Keratinocyte (primary cell): ENCODE measurements at places on chromosomes 5 and 9. TPM values are rescaled to one million over a fixed set of nuclear protein-coding genes. Genes with fewer than 3 reads are reported as not detected.

GARIN3 gene
- not detected in 3 replicates for polyA plus RNA-seq

DNA sequence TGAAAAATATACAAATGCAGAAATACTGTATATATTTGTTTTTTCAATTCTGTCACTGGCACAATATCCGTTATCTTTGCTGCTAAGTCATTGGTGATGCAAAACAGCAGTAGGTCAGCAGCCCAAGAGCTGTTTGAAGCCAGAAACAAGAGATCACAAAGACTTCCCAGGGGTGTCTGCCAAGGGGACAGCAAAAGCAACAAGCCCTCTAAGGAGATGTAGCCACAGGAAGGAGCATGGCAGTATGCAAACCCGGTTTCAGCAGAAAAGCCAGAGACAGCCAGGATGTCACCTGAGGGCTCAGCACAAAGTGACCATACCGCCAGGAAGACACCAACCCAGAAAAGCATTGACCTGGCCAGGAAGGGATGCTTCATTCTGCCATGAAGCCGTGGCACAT, 241.5 kb downstream of the ARRDC3 start:
- DNase-seq, result no peak

FAM200C gene
- 0.93 to 1.7 TPM (median 1.0 TPM) in 3 replicates for polyA plus RNA-seq

GRCh38 chr9:126705767-126706697, 92.3 kb downstream of the LMX1B start:
- DNase-seq, result no peak

OMD gene
- polyA plus RNA-seq, result not detected in 3 replicates

DNA sequence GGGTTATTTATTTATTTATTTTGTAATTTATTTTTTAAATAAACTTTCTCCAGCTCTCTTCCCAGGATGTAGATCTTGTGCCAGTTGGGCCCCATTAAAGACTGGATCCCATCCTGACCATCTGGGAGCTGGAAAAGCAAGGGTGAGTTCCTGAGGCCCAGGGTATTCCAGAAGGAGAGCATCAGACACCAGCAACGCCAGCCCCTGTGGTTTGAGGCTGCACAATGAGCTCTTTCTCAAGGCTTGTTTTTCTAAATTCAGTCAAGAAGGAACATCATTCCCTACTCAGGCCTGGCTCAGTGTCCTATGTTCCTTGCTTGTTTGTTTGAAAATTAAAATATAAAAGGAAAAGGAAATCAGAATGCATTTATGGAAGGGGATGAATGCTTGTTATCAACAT, 313.3 kb downstream of the EBF1 start:
- DNase-seq, result no peak

CARD9 gene
- polyA plus RNA-seq, result 0.05 to 0.21 TPM (median 0.07 TPM) in 3 replicates

FOXD4 gene
- polyA plus RNA-seq, result 0.17 to 0.22 TPM (median 0.18 TPM) in 3 replicates

- DNase-seq, result no peak
Measured at GRCh38 chr5:73351593-73351992, 97.0 kb downstream of the FOXD1 start.

DNA sequence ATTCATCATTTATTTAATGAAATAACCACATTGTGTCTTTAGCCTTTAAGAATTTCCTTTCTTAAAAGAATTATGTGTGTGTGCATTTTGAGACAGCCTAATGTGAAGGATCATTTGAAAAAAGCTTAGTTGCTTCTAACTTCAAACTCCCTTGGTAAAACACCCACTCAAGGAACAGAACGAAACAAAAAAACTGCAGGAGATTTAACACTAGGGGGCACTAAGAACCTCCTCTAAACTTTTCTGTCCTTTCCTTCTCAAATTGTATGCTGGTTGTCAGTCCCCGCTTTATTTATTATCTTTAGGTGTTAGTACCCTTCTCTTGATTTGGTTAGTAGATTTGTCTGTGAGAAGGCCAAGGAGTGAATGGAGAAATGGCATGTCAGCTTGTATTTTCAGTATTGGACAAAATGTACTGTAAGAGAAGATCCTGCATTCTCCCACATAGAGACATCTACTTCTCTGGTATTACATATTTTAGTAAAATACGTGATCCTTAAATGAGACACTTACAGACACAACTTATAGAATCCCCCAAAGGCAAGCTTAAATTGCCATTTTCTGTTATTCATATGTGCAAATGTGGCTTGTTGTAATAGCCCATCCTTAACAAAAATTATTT, 229.7 kb downstream of the MRPS30 start:
- no peak for DNase-seq

- peak; percentile 30 for DNase-seq
Measured at GRCh38 chr9:88173378-88173999, 35.2 kb upstream of the SPATA31C2 start.

DNA sequence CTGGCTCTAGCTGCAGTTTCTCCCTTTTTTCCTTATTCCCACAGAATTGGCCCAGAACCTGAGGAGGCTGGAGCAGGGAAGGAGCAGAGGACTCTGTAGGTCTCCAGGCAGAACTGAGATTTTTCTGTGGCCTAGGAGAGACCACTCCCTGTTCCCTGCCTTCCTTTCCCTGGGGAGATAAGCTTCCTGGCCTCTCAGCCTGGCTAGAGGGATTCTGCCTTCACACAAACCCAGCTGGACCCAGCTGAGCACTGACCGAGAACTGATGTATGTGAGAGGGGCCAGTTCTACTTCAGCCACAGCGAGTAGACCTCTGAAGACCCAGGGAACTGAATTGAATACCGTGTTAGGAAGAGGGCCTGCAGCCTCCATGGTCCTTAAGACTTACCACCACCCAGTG, 48.0 kb downstream of the RUSC2 start:
- no peak for DNase-seq

GRCh38 chr9:23622396-23622795, 203.6 kb downstream of the ELAVL2 start:
- no peak for DNase-seq

- no peak for DNase-seq
Measured at GRCh38 chr9:108772301-108772894, 83.4 kb downstream of the ACTL7B start.

FST gene
- 139 to 557 TPM (median 276 TPM) in 3 replicates for polyA plus RNA-seq

SURF2 gene
- polyA plus RNA-seq, result 21.2 to 29.0 TPM (median 28.2 TPM) in 3 replicates
